ENCODE measurements at places on chromosomes 12 and 14. TPM values are rescaled to one million over a fixed set of nuclear protein-coding genes. Genes with fewer than 3 reads are reported as not detected.
A peak's percentile ranks its signal among the peaks of the same experiment; 100 is the strongest.

The TSHR gene
- not detected for total RNA-seq

DNA sequence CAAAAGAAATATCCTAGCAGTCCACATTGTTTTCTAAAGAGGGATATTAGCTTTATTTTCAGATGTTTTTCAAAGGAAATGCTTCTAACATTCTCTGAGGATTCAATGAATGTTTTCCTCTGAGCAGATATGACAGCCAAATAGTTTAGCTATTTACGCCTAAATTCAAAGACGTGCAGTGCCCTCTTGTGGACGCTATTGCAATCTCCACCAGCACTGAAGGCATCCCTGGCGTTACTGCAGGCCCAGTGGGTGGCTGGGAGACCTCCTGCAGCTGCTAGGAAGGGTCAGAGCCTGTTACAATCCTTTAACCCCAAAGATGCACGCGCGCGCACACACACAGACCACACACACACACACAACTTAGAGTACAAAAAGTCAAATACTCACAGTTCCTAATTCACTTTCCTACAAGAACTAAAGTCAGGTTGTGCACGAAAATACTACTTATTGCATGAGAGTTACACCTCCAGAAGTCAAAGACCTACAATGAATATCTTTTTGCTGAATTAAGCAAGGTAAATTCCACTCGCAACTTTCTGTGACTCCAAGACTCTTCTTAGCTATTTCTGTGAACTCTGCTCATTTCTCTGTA, 589.3 kb upstream of the TMEM132C start:
- peak; percentile 70 for DNase-seq

DNA sequence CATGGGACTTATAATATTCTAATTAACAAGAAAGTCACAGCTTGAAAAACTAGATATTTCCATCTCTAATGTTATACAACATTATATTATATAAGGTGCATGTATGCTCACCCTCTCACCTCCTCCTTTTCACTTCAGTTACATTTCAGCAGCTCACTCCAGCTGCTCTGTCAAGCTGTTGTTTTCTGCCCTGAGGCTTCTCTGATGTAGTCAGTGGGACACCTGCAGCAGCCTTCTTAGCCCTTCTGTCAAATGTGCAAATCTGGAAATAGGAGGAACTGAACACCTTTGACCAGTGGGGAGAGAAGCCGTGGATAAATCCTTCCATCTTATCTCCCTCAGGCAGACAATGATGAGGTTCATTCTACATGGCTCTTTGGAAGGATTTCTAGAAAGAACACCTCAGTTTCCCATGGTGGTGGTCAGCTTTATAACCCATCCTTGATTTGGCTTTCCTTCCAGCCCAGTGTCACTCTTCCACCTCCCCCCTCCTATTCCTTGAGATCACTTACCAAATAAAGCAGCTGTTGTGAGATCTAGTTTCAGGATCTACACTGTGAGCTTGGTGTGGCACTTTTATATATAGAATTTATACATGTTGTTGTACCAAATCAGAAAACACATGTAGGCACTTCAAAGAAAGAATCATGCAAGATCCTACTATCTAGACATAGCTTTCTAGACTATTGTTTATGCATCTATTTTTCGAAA, 79.6 kb upstream of the STK38L start:
- DNase-seq = no peak

- no peak for DNase-seq
Observed at GRCh38 chr14:24051176-24051788, 527 bp upstream of the CARMIL3 start.

GRCh38 chr12:124664395-124665111, 97.1 kb upstream of the NCOR2 start:
- no peak for DNase-seq

DNA sequence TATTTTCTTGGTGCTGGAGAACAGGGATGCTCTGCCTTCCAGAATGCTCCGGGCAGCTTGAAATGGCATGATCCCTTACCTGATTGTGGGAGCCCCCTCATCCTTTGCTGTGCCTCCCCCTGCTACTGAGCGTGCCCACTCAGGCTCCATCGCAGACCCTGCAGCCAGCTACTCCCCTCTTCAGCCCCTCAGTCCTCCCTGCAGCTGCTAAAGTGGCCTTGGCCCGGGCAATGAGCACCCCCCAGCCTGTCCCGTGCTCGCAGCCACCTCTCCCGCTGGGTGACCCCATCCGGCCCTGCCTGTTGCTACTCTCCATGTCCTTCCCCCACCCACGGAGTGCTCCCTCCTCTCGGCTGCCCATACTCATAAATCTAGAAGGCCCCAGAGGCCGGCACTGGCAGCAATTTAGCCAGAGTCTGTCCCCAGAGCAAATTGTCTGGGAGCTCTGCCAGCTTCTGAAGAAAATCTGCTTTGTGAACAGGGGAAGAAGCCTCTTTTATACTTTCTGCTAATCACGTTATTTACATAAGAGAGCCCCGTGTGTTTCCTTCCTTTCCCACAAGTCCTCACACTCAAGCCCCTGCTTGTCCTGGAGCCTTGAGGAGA, 143.7 kb upstream of the FRMD6 start:
- peak; percentile 20 for DNase-seq

- peak; percentile 71 for DNase-seq
Observed at GRCh38 chr14:99192028-99192621, 79.9 kb downstream of the BCL11B start.

- DNase-seq = no peak
Observed at GRCh38 chr12:116931665-116932064, 20.9 kb downstream of the FBXW8 start.

GRCh38 chr12:40138526-40138925, 32.6 kb upstream of the SLC2A13 start:
- no peak for DNase-seq

DNA sequence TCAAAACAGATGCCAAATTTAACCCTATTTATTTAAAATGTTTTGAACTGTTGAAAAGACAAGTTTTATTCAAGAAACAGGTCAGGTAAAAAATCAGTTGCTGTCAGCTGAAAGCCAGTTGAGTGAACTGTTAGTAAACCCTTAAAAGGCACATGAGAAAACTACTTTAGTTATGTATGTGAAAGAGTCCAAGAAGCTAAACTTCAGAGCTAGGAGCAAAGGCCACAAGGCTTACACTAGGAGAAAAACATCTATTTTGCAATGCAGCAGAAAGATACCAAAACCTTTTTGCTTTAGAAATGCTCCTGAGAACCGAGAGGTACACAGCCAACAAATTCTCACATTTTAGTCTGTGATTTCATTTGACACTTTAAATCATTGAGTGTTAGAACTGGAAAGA, 375.2 kb downstream of the FSCB start:
- DNase-seq = no peak

DNA sequence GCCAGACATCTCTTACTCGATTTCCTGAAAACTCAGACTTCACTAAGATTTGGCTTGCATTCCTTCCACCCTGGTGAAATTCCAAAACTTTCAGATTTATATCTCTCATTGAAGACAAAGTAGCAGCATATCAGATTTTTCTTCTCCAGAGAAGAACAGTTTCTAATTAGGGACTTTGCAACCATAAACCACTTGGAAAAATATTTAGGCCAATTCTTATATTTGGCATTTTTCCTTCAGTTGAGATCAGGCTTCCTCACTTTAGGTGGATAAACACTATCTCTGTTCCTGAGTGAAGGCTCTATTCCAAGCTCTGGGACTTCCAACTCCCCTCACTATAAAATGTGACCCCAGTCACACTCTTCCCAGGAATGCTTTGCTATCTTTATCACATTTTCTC, 1434.3 kb upstream of the FLRT2 start:
- DNase-seq = no peak

The SLC48A1 gene
- total RNA-seq = 73.1 TPM
